ENCODE measurements at places on chromosomes 3 and 15.

- no peak for ATAC-seq
Measured at GRCh38 chr15:86906376-86906775, 826.7 kb downstream of the AGBL1 start.

- ATAC-seq, result no peak
Measured at GRCh38 chr3:117531078-117531767, 821.6 kb downstream of the TUSC7 start.

- ATAC-seq, result no peak
Measured at GRCh38 chr3:69020424-69020823, 6.9 kb upstream of the EOGT start.

GRCh38 chr3:104291437-104291851 lies 1075.3 kb upstream of the ALCAM start:
- ATAC-seq, result peak; percentile 39

GRCh38 chr15:45635191-45635638 lies 386 bp downstream of the SQOR start:
- ATAC-seq, result peak; percentile 55

DNA sequence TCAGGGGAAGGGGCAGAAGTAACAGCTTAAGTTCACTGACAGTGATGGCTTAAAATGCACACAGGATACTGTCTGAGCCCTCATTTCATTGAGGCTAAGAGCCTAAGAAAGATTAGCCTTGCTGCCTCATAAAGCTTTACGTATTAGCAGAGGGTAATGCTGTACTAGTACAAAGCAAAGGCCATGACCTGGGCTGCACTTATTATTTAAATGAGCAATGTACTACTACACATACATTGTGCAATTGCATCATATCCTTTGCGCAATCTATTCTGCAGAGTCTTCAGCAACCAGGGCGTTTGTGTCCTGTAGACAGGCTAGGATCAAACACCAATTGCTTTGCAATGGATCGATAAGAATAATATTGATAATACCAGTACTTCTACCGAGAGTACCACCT lies 221.8 kb downstream of the TPRG1 start:
- no peak for ATAC-seq

DNA sequence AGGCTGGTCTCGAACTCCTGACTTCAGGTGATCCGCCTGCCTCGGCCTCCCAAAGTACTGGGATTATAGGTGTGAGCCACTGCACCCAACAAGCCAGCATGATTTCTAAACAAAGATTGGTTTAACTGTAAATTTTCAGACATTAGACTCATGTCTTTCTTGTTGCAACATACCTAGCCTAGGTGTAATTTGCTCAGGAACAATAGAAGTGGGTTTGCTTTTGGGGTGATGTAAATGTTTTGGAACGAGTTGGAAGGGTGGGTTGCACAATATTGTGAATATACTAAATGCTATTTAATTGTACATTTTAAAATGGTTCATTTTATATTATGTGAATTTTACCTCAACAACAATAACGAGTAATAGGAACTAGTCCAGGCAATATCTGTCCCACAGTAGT lies 7.1 kb downstream of the CCR4 start:
- no peak for ATAC-seq

DNA sequence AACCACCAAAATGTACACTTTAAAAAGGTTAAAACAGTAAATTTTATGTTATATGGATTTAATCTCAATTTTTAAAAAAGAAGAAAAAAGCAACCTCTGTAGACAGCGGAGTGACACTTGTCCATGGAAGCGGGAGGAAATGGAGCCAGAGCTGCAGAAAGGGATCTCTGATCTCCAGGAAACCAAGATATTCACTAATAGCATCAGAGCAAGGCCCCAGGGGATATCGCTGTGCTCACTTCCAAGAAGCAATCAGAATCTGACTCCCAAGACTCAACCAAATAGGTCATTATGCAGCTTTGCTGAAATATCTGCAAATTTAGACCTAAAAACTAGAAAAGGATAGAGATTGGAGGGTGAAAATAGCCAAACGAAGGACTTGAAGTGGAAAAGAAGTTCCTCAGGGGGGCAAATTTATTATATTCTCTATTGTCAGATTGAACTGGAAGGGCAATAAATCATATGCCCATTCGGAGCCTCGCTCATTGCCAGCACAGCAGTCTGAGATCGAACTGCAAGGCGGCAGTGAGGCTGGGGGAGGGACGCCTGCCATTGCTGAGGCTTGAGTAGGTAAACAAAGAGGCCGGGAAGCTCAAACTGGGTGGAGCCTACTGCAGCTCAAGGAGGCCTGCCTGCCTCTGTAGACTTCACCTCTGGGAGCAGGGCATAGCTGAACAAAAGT lies 62.0 kb upstream of the ATP2C1 start:
- ATAC-seq, result no peak

DNA sequence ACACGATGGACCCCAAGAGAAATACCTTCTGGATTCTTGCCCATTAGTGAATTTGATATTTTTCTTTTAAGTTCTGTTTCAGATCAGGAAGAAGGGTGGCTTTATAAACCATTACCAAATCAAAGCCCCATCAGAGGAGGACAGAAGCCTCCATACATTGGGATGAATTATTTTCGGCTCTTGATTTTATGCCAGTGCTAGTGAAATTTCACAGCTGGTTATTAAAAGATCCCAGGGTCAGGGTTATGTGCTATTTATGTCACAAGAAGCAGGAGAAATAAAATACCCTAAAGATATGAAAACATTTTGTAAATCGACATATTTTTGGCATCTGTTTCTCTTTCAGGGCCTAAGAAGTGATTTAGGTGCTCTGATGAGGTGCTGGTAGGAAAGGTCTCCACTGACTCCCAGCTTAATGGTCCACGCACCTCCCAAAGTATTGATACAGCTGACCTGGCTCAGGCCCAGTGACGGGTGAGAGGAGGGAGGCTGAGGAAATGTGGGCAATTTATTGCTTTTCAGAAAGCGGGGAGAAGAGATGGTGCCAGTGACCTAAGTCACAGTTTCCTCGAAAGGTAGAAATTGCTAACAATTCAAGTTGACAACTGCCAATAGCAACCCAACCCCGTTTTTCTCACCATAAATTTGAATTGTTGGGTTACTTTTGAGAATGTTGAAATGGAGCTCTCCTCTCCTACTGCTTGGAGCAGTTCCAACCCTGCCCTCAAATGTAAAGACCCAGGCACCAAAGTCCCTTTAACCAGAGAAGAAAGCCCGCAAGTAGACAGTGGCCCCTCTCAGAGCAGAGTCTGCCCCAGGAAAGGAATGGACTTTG lies 315.6 kb upstream of the NR2E3 start:
- no peak for ATAC-seq

- no peak for ATAC-seq
Measured at GRCh38 chr3:148075771-148076716, 621.7 kb upstream of the AGTR1 start.

DNA sequence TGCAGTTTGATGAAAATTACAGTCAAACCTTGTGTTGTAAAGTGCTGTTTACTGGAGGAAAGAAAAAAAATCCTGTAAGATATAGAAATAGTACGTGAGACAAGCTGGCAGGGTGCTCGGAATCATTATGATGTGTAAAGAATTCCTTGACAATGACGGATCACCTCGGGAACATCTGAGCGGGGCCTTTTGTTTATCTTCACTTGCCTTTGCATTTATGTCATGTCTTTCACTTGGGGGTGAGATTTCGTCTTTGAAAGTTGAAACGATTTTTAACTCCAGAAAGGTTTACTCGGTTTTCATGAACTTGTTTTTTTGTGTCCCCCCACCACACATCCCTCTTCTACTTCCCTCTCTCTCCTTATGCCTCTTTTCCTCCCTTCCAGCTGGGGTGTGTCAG lies 128.3 kb upstream of the VEPH1 start:
- ATAC-seq, result no peak

DNA sequence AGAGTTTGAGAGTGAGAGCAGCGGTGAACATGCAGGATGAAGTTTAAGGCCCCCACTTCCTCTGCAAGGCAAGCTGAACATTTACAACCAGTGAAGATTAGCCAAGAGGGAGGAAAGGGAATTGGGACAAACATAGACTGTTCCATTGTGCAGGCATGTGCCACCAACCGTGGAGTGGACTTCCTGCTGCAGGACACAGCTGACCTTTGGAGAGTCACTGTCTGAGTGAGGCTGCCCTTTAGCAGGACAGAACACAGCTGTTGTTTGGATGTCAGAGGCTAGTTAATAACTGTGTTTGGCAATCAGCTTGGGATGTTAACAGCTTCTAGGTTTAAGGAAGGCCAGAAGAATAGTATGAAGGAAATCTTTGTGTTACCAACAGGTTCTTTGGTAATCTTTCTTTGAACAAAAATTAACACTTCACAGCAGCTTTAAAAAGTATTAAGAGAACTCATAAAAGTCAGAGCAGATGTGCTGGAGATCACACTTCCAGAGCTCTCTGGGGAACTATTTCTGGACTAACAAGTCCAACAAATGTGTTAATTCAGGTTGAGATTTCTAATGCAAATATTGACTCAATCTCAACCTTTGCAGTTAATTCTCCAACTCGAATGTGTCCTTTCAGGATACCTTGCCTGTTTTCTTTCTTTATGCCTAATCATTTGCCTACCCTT lies 31.4 kb downstream of the CTDSPL start:
- no peak for ATAC-seq

- no peak for ATAC-seq
Measured at GRCh38 chr3:105137911-105138310, 228.8 kb upstream of the ALCAM start.

- no peak for ATAC-seq
Measured at GRCh38 chr3:111277226-111277625, 205.6 kb downstream of the NECTIN3 start.

DNA sequence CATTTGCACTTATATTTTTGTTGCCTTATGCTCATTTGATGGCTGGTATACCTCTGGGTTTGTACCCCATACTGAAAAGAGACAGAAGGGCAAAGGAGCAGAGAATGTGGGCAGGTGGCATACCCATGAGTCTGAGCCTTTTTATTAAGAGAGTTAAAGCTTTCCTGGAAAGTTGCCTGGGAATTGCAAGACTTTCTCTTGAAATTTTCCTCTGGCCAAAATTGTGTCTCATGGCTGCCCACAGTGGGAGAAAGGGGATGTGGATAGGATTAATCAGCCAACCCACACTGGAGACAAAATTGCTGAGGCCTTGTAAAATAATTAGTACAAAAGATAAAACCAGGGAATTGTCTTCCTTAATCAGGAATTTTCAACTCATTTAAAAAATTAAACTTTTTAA lies 8.2 kb upstream of the NMD3 start:
- ATAC-seq, result no peak

- ATAC-seq, result no peak
Measured at GRCh38 chr15:89184886-89185526, 36.4 kb downstream of the RLBP1 start.

DNA sequence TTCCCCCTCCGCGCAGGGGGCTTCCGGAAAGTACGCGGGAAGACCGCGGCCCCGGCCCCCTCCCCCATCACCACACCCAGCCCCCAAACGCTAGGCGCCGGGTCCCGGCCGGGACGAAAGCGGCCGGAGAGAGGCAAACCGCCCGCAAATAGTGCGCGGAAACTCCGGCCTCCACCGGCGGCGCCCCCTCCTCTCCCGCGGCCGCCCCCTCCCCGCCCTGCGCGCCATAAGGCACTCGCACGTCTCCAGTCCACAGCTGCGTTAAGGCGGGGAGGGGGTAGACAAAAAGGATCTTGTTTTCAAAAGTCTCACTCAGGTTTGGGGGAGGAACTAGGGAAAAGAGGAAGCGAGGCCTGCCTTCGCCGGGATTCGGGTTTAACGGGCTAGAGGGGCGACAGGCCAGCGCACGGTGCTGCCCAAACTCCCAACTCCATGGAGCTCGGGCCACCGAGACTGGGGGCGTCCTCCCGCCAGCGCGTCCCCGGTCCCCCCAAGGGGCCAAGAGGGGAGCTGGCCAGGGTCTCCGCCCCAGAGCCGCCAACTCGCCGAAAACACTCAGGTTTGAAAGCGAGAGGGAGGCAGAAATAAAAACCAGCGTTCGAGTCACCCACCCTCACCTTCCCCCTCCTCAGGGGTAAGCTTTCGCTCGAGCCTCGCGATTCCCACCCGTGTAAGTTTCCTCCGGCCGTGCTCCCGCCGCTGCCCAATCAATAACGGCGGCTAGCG lies 1.8 kb downstream of the ANP32A start:
- ATAC-seq, result no peak

DNA sequence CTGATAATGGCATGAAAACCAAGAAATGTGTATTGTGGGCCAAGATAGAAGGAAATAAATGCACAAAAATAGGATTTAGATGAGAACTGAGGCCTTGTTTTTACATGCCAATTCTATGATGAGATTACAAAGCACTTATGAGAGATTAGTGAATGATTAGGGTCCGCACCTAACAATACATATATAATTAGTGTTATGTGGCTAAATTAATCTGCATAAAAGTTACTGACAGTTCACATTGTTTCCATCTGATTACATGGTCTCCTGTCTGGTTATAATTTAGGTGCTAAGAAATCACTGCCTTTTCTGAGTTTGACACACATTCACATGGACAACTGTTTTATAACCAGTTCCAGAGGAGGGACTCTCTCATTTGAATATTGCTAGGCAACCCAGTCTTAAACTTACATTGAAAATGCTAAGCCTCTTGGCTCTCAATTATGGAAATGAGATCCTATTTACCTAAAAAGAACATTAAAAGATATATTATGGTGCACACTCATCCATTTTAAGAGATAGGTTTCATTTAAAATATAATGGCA lies 117.0 kb upstream of the ARL6 start:
- ATAC-seq, result no peak

DNA sequence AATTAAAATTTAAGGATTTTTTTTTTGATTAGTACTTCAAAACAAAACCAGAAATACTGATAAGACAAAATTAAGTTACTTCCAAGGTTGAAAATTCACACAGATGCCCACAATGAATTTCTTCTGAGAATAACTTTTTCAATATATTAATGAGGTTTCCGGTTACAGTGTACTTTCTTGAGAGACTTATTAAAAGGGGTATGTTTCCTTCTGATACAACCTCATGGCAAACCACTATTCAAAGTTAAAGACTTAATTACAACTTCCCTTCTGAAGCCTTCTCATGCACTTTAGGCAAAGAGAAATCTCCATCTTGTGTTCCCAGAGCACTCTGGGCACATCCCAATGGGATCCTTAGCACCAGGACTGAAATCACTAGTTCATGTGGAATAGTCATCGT lies 36.2 kb downstream of the MTHFS start:
- ATAC-seq, result no peak

GRCh38 chr15:38622908-38623307 lies 58.3 kb upstream of the RASGRP1 start:
- no peak for ATAC-seq

GRCh38 chr3:186368176-186368575 lies 6.1 kb upstream of the DGKG start:
- ATAC-seq, result no peak

GRCh38 chr3:133301194-133301593 lies 98.7 kb upstream of the BFSP2 start:
- ATAC-seq, result no peak

Measured in activated T-helper 17 cell treated with anti-CD3 and anti-CD28 coated beads, Interleukin-2, amount 50 U/mL, for 72 hours (primary cell).